ENCODE measurements at places on chromosomes 11 and 22.

DNA sequence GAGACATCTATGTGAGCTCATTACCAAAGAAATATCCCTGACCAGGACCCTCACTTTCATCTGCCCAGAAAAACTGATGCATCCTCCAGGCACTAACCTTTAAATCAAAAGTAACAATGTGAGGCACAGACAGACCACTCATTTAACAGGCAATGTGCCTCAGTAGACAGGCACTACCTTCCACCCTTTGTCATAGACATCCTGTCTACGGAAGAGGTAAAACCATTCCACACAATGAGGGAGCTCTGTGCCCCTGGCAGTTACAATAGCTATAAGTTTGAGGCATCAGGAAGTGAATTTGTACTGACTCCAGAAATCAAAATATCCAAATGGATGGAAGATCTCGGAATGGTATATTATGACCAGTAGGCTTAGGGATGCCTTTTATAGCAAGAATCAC is 6.7 kb upstream of the CAVIN3 start:
- DNase-seq: no peak

- DNase-seq: no peak
Observed at GRCh38 chr11:117809236-117810055, 12.4 kb upstream of the DSCAML1 start.

- no peak for DNase-seq
Observed at GRCh38 chr11:133928628-133929059, 28.1 kb downstream of the IGSF9B start.

DNA sequence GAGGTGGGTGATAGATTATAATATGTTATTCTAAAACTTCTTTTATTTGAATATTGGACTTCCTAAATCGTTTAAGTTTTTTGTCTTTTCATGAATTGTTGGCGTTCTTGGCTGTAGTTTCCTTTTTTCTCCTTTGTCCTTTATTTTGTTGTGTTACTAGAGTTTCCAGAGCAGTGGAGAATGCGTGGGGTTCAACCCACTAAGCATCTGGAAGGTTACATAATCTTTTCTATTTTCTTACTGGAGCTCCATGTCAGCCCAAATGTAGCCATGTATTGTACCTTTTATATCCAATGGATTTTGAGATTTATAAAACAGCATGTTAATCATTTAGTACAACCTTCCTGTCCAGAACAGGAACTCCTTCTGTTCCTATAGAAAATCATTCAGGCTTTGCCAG is 63.2 kb downstream of the PPP6R3 start:
- DNase-seq: no peak

DNA sequence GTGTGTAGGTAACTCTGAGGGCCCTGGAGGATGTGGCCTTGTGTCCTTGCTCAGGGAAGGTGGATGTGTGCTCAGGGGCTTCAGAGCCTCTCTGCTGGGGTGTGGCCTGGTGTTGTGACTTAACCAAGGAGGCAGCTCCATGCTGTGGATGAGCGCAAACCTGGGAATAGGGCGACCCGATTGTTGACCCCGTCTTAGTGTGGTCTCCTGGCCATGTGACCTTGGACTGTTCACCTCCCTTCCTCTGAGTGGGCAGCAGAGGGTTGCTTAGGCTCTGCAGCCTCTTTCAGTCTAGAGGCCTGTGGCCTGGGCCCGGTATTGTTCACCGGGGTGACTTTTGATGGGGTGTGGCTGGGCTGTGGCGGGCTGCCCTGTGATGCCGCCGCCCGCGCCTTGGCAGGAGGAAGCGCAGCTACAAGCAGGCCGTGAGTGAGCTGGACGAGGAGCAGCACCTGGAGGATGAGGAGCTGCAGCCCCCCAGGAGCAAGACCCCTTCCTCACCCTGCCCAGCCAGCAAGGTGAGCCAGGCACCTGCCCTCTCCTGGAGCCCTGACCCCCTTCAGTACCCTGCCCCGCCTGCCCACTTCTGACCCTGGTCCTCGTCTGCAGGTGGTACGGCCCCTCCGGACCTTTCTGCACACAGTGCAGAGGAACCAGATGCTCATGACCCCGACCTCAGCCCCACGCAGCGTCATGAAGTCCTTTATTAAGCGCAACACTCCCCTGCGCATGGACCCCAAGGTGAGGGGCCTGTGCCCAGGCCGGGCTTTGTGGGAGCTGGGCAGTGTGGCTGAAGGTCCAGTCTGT is 16.7 kb downstream of the INCENP start:
- no peak for DNase-seq

DNA sequence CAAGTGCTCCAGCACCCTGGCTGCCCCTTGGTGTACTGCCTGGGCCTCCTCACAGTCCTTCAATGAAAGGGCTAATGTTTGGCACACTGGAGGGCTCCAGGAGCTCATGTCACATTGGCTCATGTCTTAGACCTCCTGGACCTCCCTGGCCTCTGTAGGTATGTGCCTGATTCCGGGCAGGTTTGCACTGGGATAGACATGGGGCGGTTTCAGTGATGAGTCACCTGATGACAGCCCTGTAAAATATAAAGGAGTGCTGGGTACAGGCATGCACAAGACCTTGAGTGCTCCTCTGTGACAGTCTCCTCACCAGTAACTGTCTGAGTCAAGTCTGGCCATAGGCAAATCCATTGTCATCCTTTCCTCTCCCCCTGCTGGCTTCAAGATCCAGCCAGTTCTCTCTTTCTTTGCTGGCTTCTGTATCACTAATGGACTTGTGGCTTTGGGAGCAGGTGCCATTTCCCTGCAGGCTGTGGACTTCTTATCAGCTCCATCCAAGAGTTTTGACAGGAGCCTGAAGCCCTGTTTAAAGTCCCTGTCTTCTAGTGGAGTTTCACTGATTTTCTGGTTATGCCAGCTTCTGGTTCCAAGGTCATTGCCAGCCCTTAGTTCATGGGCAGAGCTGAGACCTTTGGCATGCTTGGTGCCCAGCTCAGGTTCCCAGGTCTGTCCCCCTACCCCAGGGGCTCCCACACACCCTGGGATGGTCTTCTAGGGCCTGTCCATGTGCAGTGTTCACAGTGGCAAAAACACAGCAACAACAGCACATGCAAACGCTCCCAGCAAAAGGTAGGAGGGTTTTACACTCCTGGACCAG is 22.7 kb upstream of the P2RY2 start:
- no peak for DNase-seq

DNA sequence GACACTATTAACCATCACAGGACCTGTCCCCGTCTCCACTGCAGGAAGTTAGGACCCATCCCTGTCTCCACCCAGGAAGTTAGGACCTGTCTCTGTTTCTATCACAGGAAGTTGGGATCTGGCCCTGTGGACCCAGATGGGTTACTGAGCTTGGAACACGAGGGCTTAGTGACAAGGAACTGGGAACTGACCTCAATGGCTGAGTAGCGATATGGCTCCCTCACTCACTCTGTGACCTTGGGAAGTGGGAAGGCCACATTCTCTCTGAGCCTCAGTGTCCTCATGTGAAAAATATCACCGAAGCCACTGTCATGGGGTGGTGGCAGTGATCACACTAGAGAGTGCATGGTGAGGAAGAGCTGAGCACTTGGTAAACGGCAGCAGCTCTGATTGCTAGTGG is 59.4 kb downstream of the FBLN1 start:
- no peak for DNase-seq

GRCh38 chr11:59542142-59542810 is 30.9 kb downstream of the OR4D9 start:
- DNase-seq: no peak

GRCh38 chr11:129999407-129999806 is 3.2 kb downstream of the PRDM10 start:
- no peak for DNase-seq

Data from stimulated activated CD4-positive, alpha-beta T cell treated with anti-CD3 and anti-CD28 coated beads, Interleukin-12 subunit alpha, Interleukin-12 subunit beta, amount 100 ng/mL, for 4 hours (primary cell).